Stimulated activated CD4-positive, alpha-beta T cell treated with anti-CD3 and anti-CD28 coated beads, Interleukin-12 subunit alpha, Interleukin-12 subunit beta, amount 100 ng/mL, for 24 hours (primary cell): ENCODE measurements at places on chromosomes 5 and 9.

- no peak for DNase-seq
Measured at GRCh38 chr9:5801739-5802113, 31.2 kb downstream of the ERMP1 start.

- DNase-seq = no peak
Measured at GRCh38 chr9:98860871-98861293, 53.4 kb downstream of the GALNT12 start.

- DNase-seq = no peak
Measured at GRCh38 chr5:9351546-9351945, 194.3 kb downstream of the SEMA5A start.

- no peak for DNase-seq
Measured at GRCh38 chr5:72248410-72248981, 71.5 kb downstream of the MRPS27 start.

- DNase-seq = no peak
Measured at GRCh38 chr9:130701059-130702022, 7.8 kb downstream of the EXOSC2 start.

DNA sequence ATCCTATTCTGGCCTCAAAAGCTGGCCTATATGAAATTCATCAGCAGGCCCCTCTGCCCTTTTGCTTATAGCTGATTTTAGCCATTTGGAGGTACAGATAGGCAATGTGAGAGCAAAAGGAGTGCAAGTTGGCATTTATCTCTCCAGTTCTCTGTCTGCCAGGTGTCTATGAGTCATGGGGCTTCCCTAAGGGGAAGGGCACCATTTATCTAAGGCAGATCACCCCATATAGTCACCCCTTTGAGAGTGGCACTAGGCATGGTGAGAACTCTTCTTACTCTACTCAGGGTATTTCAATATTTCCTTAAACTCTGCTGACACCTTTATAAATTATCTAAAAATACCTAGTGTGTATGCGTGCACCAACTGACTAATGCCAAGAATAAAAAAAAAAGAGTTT, 314.7 kb upstream of the CDH6 start:
- no peak for DNase-seq

DNA sequence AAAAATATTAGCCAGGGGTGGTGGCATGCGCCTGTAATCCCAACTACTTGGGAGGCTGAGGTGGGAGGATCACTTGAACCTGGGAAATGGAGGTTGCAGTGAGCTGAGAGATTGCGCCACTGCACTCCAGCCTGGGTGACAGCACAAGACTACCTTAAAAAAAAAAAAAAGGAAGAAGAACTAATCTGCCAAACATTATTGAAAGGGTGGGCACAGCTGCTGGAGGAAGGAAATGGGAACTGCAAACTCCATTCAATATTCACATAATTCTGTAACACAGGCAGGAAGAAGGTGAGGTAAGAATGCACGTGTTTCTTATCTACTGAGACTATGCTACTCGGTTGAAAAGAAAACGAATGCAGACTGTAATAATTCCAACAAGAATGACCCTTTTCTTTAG, 121.1 kb upstream of the GNA14 start:
- DNase-seq = no peak

- no peak for DNase-seq
Measured at GRCh38 chr9:125146247-125146646, 2.9 kb upstream of the SCAI start.

GRCh38 chr9:124652203-124652602, 118.9 kb downstream of the NR6A1 start:
- no peak for DNase-seq

DNA sequence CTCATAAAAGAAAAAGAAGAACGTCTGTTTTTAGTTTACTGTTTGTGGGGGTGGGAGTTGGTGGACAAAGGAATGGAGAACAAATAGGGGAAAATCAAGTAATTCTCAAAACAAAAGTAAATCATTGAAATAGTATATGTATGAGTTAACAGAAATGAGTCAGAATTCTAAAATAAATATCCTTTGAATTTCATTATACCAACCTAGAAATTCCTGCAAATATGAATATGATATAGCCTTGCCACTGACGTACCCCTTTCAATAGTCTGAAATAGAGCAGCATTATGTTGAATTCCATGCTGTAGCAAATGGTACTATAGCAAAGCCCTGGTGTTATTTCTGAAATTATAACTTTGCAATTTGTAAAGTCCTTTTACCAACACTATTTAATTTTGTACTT, 29.6 kb upstream of the DTWD2 start:
- DNase-seq = no peak

DNA sequence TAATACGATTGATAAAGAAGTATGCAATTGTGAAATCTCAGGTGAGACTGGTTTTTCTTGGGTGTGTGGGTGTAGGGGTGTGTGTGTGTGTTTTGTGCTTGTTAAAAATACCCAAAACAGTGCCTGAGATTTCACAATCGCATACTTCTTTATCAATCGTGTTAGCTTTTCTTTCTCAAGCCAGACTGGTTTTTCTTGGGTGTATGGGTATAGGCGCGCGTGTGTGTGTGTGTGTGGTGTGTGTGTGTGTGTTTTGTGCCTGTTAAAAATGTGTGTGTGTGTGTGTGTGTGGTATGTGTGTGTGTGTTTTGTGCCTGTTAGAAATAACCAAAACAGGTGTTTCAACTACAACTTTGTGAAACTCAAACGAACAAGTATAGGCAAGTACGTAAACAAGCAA, 53.7 kb downstream of the CERT1 start:
- DNase-seq = no peak

DNA sequence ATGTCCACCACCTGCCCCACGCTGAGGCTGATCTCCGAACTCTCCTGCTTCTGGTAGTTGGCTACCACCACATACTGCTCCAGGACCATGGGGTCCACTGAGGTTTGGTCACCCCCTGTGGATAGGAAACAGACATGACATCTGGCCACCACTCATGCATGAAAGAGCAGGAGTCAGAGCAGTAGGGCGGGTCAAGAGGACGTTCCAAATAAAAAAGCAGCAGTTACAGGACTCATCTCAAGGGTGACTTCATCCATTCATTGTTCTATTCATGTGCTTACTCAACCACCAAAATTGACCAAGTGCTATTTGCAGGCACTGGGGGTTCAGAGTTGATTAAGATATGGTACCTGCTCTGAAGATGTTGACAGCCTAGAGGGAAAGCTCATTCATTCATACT, 79.2 kb upstream of the UBTD2 start:
- no peak for DNase-seq

- no peak for DNase-seq
Measured at GRCh38 chr5:56680731-56681130, 134.6 kb upstream of the MAP3K1 start.

DNA sequence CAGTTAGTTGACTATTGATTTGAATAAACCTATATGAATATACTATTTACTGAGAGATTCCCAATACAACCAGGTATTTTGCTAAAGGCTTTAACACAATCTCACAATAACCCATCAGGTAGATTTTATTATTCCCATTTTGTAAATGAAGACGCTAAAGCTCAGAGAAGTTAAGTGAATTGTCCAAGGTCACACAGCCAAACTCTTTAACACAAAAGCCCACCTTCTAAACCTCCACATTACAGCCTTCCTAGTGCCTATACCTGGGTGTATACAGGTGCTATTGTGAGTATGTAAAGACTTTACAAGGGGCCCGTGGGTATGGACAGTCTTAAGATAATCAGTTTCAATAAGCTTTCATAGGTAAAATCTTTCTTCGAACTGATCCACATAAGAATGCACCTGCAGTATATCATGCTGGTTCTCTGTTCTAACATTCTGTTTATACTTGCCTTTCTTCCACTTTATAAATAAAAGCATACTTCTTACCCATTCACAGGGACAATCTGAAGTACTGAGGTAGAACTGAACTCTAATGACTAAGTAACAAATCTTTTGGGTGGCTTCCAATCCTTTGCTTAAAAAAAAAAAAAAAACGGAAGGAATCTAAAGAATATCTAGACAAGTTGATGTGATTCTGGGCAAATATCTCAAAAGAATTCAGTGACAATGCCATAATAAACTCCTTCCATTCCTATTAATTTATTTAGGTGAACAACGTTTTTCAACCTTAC, 59.1 kb downstream of the PJA2 start:
- DNase-seq = no peak

DNA sequence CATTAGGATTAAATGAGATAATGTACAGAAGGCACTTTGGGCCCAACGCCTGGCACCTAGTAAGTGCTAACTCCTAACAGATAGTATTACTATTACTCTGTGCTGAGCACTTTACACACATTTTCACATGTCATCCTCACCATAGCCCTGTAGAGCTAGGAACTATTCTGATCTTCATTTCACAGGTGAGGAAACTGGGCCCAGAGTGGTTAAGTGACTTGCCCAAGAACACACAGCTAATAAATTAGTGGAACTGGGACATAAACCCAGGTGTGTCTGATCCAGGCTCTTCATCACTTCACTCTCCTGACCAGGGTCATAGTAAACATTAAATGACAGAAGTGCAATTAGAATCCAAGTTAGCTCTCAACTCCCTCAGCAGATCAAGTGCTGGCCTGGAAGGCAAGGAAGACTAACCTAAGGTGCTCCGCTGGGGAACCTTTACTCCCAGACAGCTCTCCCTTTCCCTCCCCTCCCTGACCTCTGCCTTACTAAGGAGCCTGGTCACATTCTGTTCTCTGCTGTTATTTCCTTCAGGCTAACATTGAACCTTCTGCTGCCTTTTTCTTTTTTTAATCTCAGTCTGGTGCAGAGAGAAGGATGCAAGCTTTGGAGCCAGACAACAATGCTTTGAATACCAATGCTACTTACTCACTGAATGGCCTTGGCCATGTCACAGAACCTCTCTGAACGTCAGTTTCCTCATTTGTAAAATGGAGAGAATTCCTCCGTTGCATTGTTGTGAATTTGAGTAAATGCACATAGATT, 4.1 kb upstream of the ADRA1B start:
- DNase-seq = no peak

- no peak for DNase-seq
Measured at GRCh38 chr5:59293700-59294099, 599.8 kb downstream of the PDE4D start.

GRCh38 chr9:13729955-13730354, 450.5 kb upstream of the MPDZ start:
- DNase-seq = no peak
